Stimulated activated CD4-positive, alpha-beta T cell treated with anti-CD3 and anti-CD28 coated beads, Interleukin-12 subunit alpha, Interleukin-12 subunit beta, amount 100 ng/mL, for 4 hours (primary cell): ENCODE measurements at places on chromosomes 6 and 20.

- no peak for DNase-seq
Measured at GRCh38 chr6:162055365-162055764, 672.2 kb downstream of the PRKN start.

DNA sequence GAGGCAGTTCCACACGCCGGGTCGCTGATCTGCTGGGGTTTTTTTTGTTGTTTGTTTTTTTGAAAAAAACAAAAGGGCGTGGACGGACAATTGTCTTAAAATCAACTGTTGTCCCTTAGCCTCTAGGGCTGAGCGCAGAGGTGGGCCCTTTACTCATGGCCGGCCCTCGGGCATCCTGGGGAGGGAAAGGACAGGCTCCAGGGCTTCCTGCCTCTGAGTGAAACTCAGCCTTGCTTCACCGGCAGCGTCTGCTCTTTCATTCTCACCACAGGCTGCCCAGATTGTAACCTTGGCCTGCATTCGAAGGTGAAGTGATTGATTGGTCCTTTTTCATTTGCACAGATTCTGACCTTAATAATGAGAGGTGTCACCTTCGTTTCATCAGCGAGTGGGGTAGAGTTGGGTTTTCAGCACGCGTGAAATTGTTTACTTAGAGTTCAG is 797 bp downstream of the SMIM13 start:
- DNase-seq: peak; percentile 32

- no peak for DNase-seq
Measured at GRCh38 chr6:136720045-136720770, 72.1 kb downstream of the MAP3K5 start.

DNA sequence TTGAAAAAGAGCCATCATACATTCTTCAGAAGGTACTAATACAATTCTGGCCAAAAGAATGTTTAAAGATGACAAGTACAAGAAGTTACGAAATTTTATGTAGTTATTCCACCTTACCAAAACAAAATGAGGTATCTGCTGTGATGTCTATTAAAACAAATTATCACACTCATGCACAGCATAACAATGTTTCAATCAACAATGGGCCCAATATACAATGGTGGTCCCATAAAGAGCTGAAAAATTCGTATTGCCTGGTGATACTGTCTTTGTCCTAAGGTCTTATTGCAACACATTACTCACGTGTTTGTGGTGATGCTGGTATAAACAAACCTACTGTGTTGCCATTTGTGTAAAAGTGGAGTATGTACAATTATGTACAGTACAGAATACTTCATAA is 3.6 kb upstream of the NUP153 start:
- no peak for DNase-seq

DNA sequence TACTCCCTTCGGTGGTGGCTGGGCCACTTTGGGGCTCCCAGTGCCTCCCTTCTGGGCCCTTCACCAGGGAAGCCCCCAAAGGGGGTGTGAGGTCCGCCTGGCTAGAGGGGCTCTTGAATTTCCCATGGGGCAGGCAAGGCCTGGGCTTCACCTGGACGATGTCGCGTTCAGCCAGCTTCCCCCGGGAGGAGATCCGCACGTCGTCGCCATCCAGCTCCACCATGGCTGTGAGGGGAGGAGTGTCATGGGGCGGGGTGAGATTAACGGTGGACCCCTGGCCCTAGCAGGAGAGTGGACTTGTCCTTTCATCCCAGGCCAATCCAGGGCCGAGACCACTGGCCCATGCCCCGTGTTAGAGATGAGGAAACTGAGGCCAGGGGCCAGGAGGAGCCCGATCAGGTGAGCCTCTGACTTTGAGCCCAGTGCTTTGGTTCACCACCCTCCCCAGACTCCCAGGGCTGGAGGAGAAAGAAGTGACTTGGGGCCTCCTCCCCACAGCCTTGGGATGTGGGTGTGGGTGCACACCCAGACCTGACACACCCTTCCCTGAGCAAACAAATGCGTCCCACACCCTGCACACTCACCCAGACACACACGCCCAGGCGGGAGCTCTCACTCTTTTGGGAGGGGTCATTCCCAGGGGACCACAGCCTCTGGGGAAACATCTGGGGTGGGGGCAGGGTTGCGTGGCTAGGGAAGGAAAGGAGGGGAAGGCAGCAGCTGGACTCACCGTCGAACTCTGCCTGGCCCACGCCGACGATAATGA is 46.1 kb downstream of the RAB44 start:
- DNase-seq: no peak

DNA sequence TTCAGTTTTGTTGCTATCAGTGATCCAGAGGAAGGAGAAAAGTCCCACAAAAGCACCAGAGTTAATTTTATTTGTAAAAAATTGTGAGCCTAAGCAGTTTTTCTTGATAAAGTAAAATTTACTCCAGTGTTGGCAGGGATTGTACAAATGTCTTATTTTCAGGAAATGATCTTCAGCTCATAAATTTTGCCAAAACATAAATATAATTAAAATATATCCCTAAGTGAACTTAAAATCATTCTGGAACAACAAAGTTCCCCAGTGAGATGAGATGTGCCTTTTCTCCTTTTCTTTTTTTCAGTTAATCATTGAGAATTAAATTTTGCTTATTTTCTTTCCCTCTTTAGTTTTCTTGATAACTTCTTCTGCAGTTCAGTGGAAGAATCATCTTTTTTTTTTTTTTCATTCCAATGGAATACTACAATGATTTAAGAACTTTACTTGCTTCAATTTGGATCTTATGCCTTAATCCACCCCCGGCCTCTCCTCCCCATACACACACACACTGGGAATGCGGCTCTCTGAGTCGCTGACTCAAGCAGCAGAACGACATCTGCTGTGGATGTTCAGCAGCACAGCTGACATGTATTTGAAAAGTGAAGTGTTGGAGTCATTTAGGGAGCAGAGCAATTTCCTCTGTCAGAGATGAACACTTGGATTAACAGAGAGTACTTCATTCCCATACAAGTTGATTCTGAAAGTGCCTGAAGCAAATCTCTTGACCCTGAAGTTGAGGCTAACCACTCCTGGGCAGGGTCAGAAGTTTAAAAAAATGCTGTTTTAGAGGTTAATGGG is 27.7 kb upstream of the LAMA4 start:
- no peak for DNase-seq

- DNase-seq: no peak
Measured at GRCh38 chr20:50919567-50919966, 11.7 kb downstream of the ADNP start.

GRCh38 chr20:63536997-63537524 is at the start of gene PTK6:
TSS of gene PTK6 (minus strand) at chr20:63537376. CDS start at chr20:63537314, 62 bp downstream.
- no peak for DNase-seq
